ENCODE measurements at places on chromosomes 12 and 14.

- peaks cover 12% of the 10 kb centered on the region for H3K27me3 ChIP-seq
- no peak overlapping the region for H3K4me3 ChIP-seq
- no peak overlapping the region for H3K27ac ChIP-seq
- no peaks in the 10 kb centered on the region for H3K36me3 ChIP-seq
Observed at GRCh38 chr12:5189173-5189572, 145.5 kb downstream of the KCNA5 start.

DNA sequence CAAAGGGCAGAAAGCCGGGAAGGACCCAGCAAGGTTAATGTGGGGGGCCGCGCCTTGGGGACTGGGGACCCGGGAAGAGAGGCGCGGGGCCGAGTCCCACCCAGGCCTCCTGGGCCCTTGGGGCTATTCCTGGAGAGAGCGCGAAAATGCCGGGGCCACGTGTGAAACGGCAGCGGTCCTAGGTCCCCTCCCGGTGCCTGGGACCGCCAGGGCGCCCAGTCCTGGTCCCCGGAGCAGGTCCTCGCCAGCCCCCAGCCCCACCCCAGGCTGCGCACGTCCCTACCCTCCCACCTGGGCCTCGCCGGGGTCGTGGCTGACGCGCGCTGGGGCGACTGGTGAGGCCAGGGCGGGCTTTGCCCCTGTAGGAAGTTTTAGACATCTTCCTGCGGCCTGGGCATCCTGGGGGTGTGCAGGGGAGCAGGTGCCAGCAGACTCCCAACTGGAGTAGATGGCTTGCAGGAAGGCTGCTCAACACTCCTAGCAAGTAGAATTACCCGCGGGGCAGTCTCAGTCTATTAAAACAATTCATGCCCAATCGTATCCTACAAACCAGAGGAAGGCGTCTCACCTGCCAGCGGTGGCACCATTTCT lies 708 bp downstream of the FAR2 start:
- H3K27ac ChIP-seq, result no peak overlapping the region
- H3K4me1 ChIP-seq, result peaks cover 19% of the 10 kb centered on the region
- H3K27me3 ChIP-seq, result peaks cover 34% of the 10 kb centered on the region
- H3K4me3 ChIP-seq, result peak overlapping the region; percentile 86

GRCh38 chr12:2456813-2457186 lies 338.0 kb upstream of the FKBP4 start:
- DNase-seq, result no peak
- H3K4me1 ChIP-seq, result peaks cover 5% of the 10 kb centered on the region
- peaks cover 13% of the 10 kb centered on the region for H3K27me3 ChIP-seq
- H3K36me3 ChIP-seq, result no peaks in the 10 kb centered on the region

GRCh38 chr12:98754095-98754494 lies 109.0 kb downstream of the APAF1 start:
- H3K4me1 ChIP-seq, result peaks cover 34% of the 10 kb centered on the region
- no peak overlapping the region for H3K4me3 ChIP-seq
- no peaks in the 10 kb centered on the region for H3K36me3 ChIP-seq
- no peak for DNase-seq
- H3K27me3 ChIP-seq, result peaks cover 3% of the 10 kb centered on the region
- no peak overlapping the region for H3K27ac ChIP-seq

- H3K36me3 ChIP-seq, result peaks cover 4% of the 10 kb centered on the region
- peaks cover 14% of the 10 kb centered on the region for H3K4me1 ChIP-seq
- no peak overlapping the region for H3K27ac ChIP-seq
- H3K27me3 ChIP-seq, result peaks cover 64% of the 10 kb centered on the region
Observed at GRCh38 chr12:27331291-27331926, 1.2 kb upstream of the BMAL2 start.

GRCh38 chr14:38481952-38482678 lies 226.2 kb upstream of the CLEC14A start:
- H3K27me3 ChIP-seq, result no peaks in the 10 kb centered on the region
- no peak overlapping the region for H3K4me3 ChIP-seq
- no peak overlapping the region for H3K27ac ChIP-seq
- DNase-seq, result no peak

DNA sequence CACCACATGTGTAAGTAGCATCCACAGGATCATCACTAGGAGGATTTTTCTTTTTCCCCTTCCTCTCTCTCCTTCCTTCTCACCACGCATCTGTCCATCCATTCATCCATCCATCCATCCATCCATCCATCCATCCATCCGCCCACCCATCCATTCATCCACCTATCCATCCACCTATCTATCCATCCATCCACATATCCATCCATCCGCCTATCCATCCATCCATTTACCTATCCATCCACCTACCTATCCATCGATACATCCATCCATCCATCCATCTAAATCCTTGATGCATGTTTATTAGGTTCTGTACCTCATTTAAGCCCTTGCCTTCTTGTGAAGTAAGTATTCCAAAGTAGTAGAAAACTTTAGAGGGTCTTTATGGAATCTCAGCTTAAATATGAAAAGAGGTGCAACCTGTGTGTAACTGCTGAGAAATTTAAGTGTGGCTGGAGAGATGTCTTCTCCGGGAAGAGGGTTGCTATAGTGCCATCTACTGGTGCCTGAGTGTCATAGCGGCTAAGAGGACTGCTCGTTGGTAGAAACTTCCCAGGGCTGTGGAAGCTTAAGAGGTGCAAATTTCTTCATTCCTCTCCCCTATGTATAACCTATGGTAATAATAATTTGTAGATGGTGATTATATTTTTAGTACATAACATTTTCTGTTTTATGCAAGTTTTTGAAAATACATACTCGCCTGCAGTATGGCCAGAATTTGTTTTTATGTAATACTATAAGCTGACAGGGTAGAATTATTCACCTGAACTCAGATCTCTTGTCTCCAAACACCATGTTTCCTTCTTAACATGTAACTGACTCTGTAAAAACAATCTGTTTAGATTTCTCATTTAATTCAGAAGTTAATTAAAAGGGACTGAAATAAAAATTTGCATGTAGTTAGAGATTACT lies 46.0 kb downstream of the MYO1H start:
- peaks cover 37% of the 10 kb centered on the region for H3K27me3 ChIP-seq
- DNase-seq, result peak; percentile 52
- H3K27ac ChIP-seq, result no peak overlapping the region
- H3K4me3 ChIP-seq, result no peak overlapping the region

GRCh38 chr12:143964-144649 lies 69.8 kb downstream of the SLC6A12 start:
- H3K4me1 ChIP-seq, result peaks cover 94% of the 10 kb centered on the region
- peak overlapping the region; percentile 20 for H3K4me3 ChIP-seq
- peak; percentile 27 for DNase-seq
- H3K27me3 ChIP-seq, result peaks cover 48% of the 10 kb centered on the region
- H3K27ac ChIP-seq, result peak overlapping the region; percentile 83
- H3K36me3 ChIP-seq, result no peaks in the 10 kb centered on the region

- no peaks in the 10 kb centered on the region for H3K27me3 ChIP-seq
- no peak for DNase-seq
- no peak overlapping the region for H3K27ac ChIP-seq
Observed at GRCh38 chr12:4443616-4444015, 2.0 kb downstream of the FGF6 start.

GRCh38 chr12:104357421-104357952 lies 53.9 kb downstream of the EID3 start:
- no peak for DNase-seq
- peak overlapping the region; percentile 0 for H3K27ac ChIP-seq
- no peak overlapping the region for H3K4me3 ChIP-seq
- H3K4me1 ChIP-seq, result no peaks in the 10 kb centered on the region
- peaks cover 3% of the 10 kb centered on the region for H3K27me3 ChIP-seq

- H3K4me1 ChIP-seq, result peaks cover 6% of the 10 kb centered on the region
- no peaks in the 10 kb centered on the region for H3K36me3 ChIP-seq
- no peak overlapping the region for H3K27ac ChIP-seq
- H3K4me3 ChIP-seq, result no peak overlapping the region
- H3K27me3 ChIP-seq, result no peaks in the 10 kb centered on the region
- no peak for DNase-seq
Observed at GRCh38 chr14:30751646-30752416, 122.5 kb upstream of the COCH start.

GRCh38 chr14:86739761-86740160 lies 1209.8 kb downstream of the FLRT2 start:
- H3K36me3 ChIP-seq, result no peaks in the 10 kb centered on the region
- DNase-seq, result no peak
- H3K4me3 ChIP-seq, result no peak overlapping the region
- no peak overlapping the region for H3K27ac ChIP-seq
- no peaks in the 10 kb centered on the region for H3K27me3 ChIP-seq

DNA sequence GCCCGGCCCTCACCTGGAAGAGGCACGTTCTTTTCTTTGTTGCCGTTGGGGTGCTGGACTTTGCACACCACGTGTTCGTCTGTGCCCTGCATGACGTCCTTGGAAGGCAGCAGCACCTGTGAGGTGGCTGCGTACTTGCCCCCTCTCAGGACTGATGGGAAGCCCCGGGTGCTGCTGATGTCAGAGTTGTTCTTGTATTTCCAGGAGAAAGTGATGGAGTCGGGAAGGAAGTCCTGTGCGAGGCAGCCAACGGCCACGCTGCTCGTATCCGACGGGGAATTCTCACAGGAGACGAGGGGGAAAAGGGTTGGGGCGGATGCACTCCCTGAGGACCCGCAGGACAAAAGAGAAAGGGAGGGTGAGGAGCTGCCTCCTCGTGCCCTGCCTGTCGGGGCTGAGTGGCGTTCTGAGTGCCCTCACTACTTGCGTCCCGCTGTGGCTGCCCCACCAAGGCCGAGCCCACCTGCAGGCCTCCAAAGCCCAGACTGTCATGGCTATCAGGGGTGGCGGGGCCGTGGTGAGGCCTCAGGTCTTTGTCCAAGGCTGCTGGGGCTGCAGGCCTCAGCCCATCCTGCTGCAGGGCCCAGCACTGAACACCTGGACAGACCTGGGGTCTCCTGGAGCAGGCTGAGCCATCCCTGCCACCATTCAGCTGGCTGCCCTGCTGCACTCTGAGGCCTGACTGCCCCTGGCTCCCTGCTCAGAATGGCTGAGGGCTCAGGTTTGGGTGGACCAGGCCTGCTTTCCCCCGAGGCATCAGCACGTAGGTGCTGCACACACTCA lies 329.7 kb downstream of the TMEM121 start:
- H3K27ac ChIP-seq, result no peak overlapping the region
- H3K4me1 ChIP-seq, result no peaks in the 10 kb centered on the region
- H3K36me3 ChIP-seq, result peaks cover 6% of the 10 kb centered on the region
- peaks cover 4% of the 10 kb centered on the region for H3K27me3 ChIP-seq
- H3K4me3 ChIP-seq, result no peak overlapping the region

- peaks cover 14% of the 10 kb centered on the region for H3K36me3 ChIP-seq
- peaks cover under 1% of the 10 kb centered on the region for H3K27me3 ChIP-seq
- no peak overlapping the region for H3K27ac ChIP-seq
- DNase-seq, result no peak
Observed at GRCh38 chr12:122026706-122027333, 5.1 kb downstream of the BCL7A start.

- peaks cover 5% of the 10 kb centered on the region for H3K4me1 ChIP-seq
- H3K4me3 ChIP-seq, result no peak overlapping the region
- H3K27ac ChIP-seq, result no peak overlapping the region
Observed at GRCh38 chr12:76260390-76260748, 87.8 kb downstream of the BBS10 start.

GRCh38 chr14:93691042-93691780 lies 97.1 kb downstream of the PRIMA1 start:
- H3K4me1 ChIP-seq, result peaks cover 36% of the 10 kb centered on the region
- no peak overlapping the region for H3K27ac ChIP-seq
- DNase-seq, result no peak
- H3K4me3 ChIP-seq, result no peak overlapping the region
- peaks cover 9% of the 10 kb centered on the region for H3K27me3 ChIP-seq

- H3K4me1 ChIP-seq, result no peaks in the 10 kb centered on the region
- no peak overlapping the region for H3K4me3 ChIP-seq
- DNase-seq, result no peak
- no peaks in the 10 kb centered on the region for H3K36me3 ChIP-seq
- H3K27ac ChIP-seq, result no peak overlapping the region
- no peaks in the 10 kb centered on the region for H3K27me3 ChIP-seq
Observed at GRCh38 chr12:40171501-40171900, 53.3 kb upstream of the LRRK2 start.

GRCh38 chr12:69042970-69043369 lies 110.0 kb upstream of the CPM start:
- no peaks in the 10 kb centered on the region for H3K36me3 ChIP-seq
- no peak overlapping the region for H3K4me3 ChIP-seq
- peaks cover 6% of the 10 kb centered on the region for H3K4me1 ChIP-seq
- no peaks in the 10 kb centered on the region for H3K27me3 ChIP-seq
- peak overlapping the region; percentile 69 for H3K27ac ChIP-seq

- H3K27ac ChIP-seq, result no peak overlapping the region
- no peak for DNase-seq
- H3K27me3 ChIP-seq, result peaks cover 28% of the 10 kb centered on the region
- H3K36me3 ChIP-seq, result no peaks in the 10 kb centered on the region
- peaks cover 32% of the 10 kb centered on the region for H3K4me1 ChIP-seq
Observed at GRCh38 chr12:124177276-124177950, 117.5 kb upstream of the RFLNA start.

GRCh38 chr14:50085570-50086320 lies 30.6 kb downstream of the VCPKMT start:
- peak overlapping the region; percentile 4 for H3K27ac ChIP-seq
- no peak overlapping the region for H3K4me3 ChIP-seq
- no peak for DNase-seq
- no peaks in the 10 kb centered on the region for H3K36me3 ChIP-seq
- peaks cover 9% of the 10 kb centered on the region for H3K27me3 ChIP-seq
- peaks cover 35% of the 10 kb centered on the region for H3K4me1 ChIP-seq

GRCh38 chr14:22506778-22507351 lies 82.2 kb downstream of the DAD1 start:
- H3K27me3 ChIP-seq, result peaks cover 3% of the 10 kb centered on the region
- H3K27ac ChIP-seq, result peak overlapping the region; percentile 58
- peaks cover 65% of the 10 kb centered on the region for H3K4me1 ChIP-seq

DNA sequence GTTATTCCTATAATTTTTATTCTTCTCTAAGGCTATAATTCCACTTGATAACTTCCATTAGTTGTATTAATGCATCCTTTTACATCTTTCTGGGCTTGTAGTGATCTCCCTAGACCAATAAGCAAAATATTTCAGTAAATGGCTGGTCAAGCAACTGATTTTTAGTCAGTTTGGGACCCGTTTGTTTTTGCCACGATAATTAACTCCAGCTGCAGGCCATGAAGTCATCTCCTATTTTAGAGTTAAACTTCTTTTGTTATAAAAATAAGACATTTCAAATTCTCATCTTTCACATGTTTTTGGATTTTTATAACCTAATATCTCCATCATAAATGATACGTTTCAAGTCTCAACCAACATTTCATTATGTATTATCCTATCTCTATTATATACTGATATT lies 49.4 kb downstream of the MAGOHB start:
- no peak overlapping the region for H3K4me3 ChIP-seq
- peaks cover 7% of the 10 kb centered on the region for H3K27me3 ChIP-seq
- H3K36me3 ChIP-seq, result no peaks in the 10 kb centered on the region
- no peak overlapping the region for H3K27ac ChIP-seq
- no peaks in the 10 kb centered on the region for H3K4me1 ChIP-seq

GRCh38 chr12:32679920-32680237 lies 778 bp downstream of the DNM1L start:
- peak overlapping the region; percentile 92 for H3K4me3 ChIP-seq
- H3K27me3 ChIP-seq, result no peaks in the 10 kb centered on the region
- peaks cover 21% of the 10 kb centered on the region for H3K4me1 ChIP-seq

DNA sequence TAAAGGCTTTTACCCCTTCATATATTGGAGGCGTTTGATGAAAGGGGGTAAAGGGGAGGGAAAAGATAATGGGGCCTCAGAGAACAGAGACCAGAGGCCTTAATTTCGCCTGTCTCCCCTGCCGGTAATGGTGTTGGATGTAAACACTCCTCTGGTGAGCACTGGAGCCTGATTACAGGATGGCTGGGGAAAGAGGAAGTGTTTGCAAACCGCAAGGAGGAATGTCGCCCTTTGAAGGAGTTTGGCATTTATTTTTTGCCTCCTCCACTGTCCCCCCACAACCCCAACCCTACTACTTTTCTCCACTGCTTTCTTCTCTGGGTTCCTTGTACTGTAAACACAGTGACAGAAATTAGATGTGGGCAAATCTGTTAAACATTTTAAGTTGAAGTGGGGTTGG lies 211.9 kb upstream of the TBX3 start:
- no peak overlapping the region for H3K4me3 ChIP-seq
- H3K4me1 ChIP-seq, result peaks cover 35% of the 10 kb centered on the region
- peak overlapping the region; percentile 68 for H3K27ac ChIP-seq
- no peaks in the 10 kb centered on the region for H3K36me3 ChIP-seq
- DNase-seq, result no peak
